ENCODE measurements at places on chromosomes 11 and 22.

GRCh38 chr22:46969491-46969890 is 207.0 kb downstream of the TBC1D22A start:
- no peak for DNase-seq

DNA sequence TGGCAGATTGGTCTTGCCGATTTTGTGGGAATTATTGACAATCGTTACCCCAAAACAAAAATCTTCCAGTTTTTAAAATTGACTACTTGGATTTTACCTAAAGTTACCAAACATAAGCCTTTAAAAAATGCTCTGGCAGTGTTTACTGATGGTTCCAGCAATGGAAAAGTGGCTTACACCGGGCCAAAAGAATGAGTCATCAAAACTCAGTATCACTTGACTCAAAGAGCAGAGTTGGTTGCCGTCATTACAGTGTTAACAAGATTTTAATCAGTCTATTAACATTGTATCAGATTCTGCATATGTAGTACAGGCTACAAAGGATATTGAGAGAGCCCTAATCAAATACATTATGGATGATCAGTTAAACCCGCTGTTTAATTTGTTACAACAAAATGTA is 37.2 kb downstream of the IGLL1 start:
- no peak for DNase-seq

DNA sequence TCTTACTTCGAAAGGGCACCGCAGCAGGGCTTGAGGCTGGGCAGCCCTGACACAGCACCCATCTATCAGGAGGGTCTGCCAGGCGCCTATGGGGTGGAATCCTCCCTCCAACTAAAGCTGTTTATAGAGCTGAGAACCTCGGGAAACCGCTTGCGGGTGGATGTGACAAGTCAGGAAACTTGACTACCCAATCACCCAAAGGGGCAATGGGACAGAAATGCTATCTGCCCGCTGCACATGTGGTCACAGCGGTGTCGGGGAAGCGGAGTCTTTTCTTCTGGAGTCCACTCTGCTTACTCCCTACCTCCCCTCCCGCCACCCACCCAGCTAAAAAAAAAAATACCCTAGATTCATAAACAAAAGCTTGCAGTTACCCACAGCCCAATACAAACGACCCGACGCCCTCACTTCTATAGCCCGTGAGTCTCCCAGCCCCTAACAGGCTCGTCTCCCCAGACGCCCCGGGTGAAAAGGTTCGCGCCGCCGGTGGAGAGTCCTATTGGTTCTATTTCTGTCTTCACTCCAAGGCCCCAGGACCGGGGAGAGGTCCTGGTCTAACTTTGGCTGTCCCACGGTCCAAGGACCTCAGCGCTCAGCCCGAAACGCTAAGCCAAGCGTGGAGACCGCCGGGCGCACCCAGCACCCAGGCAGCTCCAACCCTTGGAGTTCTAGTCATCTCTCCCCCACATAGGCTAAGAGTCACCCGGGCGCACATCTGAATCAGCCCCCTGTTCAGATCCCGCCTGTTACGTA is 1.4 kb downstream of the TRPC6 start:
- no peak for DNase-seq

DNA sequence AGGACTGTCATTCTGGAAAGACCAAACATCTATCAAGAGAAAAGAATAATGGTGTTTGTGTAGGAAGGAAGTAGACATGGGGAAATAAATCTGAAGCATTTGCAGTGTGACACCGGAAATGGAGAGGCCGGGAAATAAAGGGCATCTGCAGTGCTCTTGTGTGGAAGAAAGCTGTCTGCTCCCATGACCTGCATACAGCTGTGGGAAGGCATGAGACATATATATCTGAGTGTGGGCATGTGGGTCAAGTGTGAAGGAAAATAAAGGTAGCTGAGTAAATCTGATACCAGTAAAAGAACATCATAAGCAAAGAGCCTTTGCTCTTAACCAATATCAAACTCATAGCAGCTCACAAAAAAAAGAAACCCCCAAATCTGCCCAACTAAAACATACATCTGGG is 72.1 kb upstream of the OR5AK2 start:
- no peak for DNase-seq

GRCh38 chr11:20027556-20028013 is 132.7 kb downstream of the DBX1 start:
- no peak for DNase-seq

GRCh38 chr11:76172583-76172982 is 33.7 kb downstream of the WNT11 start:
- no peak for DNase-seq

DNA sequence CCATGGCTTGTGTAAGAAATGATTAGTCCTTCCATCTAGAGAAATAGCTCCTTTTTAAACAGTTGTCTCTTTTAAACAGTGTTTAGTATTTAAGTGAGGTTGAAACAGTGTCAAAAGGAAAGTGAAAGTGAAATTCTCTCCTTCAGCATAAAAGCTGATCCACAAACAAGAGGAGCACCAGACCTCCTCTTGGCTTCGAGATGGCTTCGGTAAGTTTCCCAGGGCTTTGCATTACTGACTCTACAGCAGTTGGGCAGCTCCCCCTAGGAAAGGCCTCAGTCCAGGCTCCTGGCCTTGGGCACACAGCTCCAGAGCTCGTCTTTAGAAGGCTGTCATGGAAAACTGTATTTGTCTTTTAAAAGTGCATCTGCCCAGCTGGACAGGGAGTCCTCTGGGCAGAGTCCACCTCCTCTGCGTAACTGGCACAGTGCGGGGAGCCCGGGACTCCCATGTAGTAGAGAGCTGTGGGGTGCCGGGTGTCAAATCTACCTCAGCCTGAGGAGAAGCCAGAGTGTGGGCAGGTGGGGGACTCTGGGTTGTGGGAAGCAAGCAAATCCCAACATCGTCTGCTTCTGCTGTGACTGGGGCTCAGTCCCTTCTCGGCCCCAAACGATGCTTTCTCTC is at the start of gene PLAAT4:
TSS of gene PLAAT4 (plus strand) at position 140 of the 624 bp plus-strand sequence. CDS start at position 201, 61 bp downstream.
- DNase-seq, result no peak

DNA sequence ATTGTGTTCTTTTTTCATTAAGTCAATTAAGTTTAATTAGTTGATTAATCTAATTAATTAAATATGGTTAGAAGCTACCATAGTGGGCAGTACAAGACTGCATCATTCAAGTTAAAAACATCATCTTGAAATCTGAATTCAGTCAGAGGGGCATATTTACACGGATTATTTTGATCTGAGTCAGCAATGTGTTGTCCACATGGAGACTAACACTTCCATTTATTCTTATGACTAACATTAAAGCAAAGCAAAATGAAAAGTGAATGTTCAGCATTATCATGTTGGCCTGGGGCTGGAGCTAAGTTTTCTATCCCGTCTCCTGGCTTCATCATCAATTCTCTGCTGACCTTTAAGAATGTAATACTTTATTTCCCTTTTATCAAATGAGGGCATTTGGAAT is 17.3 kb downstream of the FLI1 start:
- DNase-seq, result no peak

GRCh38 chr11:3644817-3645235 is at the start of gene ART1:
TSS of gene ART1 (plus strand) at chr11:3645128. CDS start at chr11:3659214, 14,086 bp downstream.
- no peak for DNase-seq

DNA sequence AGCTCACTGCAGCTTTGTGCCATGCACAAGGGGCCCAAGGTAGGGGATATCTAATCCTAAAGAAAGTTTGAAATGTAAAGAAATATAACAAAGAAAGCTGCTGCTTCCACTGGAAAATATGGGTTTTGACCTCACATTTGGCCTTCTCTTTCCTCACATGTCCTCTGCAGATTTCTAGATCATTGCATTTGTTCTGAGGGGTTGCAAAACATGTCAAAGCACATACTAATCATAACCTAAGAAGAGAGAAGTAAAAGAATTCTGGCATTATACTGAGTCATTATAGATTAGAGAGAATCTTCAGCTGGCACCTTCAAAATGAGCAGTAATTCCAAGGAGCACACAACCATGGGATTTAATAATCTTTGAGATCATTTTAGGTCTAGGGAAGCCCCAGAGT is 92.5 kb upstream of the CHRM4 start:
- no peak for DNase-seq

- DNase-seq, result no peak
These were observed 27.4 kb upstream of the SYT8 start for GRCh38 chr11:1807264-1807995.

DNA sequence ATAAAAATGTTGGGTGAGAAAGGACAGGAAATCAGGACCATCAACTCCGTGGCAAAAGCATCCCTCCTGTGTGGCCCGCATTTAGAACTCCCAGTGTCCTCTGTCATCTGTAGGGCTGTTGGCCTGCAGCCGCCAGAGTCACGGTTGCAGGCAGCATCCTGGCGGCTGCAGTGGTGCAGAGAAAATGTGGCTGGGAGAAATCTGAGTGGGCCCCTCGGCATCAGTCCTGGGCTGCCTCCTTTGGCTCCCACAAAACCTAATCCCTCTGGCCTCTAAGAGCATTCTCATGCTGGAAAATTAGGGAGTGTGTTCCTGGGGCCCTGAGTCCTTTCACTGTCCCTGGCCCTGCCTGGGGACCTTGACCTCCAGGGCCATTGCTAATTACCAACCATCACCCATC is 121.9 kb downstream of the WT1 start:
- no peak for DNase-seq

GRCh38 chr11:45217991-45218390 is 68.2 kb downstream of the SYT13 start:
- no peak for DNase-seq

DNA sequence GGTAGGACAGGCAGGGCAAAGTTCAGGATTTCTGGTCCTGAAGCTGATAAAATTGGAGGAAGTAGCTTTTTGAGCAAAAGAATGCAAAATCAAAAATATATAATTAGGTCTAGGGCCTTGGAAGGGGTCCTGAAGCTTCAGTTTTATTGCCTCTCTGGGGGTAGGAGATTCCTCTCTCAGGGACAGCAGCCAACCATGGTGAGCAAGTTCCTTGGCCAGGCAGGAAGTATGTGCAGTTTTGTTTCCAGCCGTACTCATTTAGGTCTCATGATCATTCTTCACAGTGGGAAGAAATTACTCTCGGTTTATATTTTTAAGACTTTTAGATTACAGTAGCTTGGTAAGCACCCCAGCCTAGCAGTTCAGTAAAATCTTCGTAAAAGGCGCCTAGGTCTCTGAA is 2.9 kb upstream of the RAB38 start:
- DNase-seq, result no peak

GRCh38 chr11:96151501-96151900 is 191.5 kb downstream of the MAML2 start:
- no peak for DNase-seq

- DNase-seq, result no peak
These were observed 1.4 kb upstream of the LIPT2 start for GRCh38 chr11:74494916-74495315.

- no peak for DNase-seq
These were observed 61.6 kb downstream of the STK33 start for GRCh38 chr11:8532475-8532874.

DNA sequence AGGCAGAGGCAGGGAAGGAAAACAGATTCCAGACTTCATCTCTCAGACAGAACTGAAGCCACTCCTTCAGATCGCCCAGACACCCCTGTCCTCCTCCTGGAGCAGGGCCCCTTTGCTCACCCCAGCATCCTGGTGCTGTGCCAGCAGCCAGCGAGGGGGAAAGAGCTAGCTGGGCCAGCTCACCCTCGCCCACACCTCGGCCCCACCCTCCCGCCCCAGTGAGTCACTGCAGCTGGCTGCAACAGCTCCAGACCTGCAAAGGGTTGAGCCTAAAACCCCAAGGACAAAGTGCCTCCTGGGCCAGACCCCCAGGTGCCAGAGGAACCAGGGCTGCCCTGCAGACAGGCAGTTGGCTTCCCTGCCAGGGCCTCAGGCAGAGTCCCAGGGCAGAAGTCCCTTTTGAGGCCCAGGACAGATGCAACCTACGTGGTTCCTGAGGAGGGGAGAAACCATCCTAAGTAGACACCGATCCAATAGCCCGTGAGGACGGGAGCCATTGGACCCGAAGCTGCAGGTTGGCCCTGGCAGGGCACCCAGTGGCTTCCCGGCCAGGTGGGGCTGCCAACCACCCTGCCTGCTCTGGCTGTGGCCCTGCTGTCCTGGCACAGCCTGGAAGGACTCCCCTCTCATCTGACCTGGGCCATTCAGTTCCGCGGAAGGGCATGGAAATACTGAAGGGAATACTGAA is 7.2 kb downstream of the AHNAK start:
- no peak for DNase-seq

GRCh38 chr11:25625094-25625493 is 706.8 kb upstream of the ANO3 start:
- DNase-seq, result no peak

DNA sequence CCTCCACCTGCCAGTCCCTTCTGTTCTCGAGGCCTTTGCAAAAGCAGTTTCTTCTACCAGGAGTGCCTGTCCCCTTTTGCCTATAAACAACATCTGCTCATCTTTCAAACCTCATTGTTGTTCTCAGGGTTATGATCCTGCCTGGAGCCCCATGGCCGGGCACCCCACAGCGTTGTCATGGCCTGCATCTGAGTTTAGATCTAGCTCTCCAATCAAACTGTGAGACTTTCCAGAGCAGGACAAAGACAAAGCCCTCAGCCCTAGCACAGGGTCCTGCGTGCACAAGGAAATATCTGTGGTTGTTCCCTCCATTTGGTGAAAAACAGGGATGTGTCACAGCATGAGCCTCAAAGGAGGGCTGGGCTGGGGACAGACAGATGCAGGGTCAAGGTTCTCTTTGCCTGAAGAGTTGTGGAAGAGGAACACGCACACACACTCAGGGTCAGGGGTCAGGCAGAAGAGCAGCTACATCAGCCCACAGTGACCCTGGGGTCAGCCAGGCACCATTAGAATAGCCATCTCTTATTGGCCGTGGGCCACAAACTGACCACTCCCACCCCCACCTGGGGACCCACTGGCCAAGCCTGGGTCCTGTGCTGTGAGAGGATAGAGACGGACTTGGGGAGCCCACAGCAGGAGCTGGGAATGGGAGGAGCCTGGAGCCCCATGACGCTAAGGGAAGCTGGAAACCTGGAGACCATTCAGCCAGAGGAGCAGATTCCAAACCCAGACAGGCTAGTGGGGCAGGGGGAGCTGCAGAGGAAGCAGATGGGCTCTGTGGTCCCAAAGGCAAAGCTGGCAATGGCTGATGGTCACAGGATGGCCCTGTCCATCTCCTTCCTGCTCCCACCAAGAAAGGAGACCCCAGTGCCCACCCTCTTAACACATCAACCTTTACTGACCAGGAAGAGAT is 99.4 kb downstream of the PDE2A start:
- peak; percentile 73 for DNase-seq

DNA sequence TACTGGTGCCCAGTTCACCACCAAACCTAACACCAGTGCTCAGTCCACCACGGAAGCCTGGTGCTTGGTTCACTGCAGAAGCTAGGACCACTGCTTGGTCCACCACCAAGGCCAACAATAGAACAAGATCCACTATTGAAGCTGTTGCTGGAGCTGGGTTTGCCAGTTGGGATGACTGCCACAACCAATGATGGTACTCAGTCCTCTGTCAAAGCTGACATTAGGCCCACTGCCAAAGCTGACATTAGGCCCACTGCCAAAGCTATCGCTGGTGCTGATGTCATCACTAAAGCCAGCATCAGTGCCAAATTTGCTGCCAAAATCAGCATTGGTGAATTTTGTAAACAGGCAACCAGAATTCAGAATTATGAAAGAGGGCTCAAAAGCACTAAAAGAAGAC is 1850.2 kb upstream of the RAG2 start:
- no peak for DNase-seq

DNA sequence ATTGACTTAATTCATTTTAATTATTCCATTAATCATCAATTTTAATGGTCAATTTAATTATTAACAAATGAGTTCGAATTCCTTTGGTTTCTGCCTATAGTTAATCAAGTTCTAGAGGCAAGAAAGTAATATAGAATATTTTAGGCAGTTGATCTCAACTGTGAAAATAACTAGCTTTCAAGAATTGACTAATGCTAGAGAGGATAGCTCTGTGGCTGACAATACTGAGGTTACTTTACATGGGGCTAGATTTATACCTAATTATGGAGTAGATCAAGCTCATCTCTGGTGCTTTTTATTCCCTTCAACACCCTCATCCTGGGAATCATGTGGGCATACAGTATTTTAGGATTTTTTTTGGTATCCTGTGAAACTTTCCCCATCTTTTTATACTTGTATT is 259.4 kb downstream of the GRM5 start:
- DNase-seq, result no peak

All from DMS 273 treated with DMSO at 0.1 percent for 48 hours (cell line).